Vagina (tissue), 2 donors: ENCODE measurements at places on chromosomes 5 and 9. TPM values are rescaled to one million over a fixed set of nuclear protein-coding genes. Genes with fewer than 3 reads are reported as not detected.

MLANA gene
- total RNA-seq: not detected

DNLZ gene
- 25.0 TPM for total RNA-seq

PCDHGC5 gene
- total RNA-seq: 3.4 TPM

NR2F1-AS1 gene
- total RNA-seq: 22.3 TPM

STKLD1 gene
- not detected for total RNA-seq

TTF1 gene
- total RNA-seq: 4.9 TPM

- H3K4me3 ChIP-seq: peak overlapping the region; percentile 47
- DNase-seq: no peak
- peaks cover 16% of the 10 kb centered on the region for H3K4me1 ChIP-seq
- peaks cover 9% of the 10 kb centered on the region for H3K27me3 ChIP-seq
- no peaks in the 10 kb centered on the region for H3K36me3 ChIP-seq
- no peak overlapping the region for H3K27ac ChIP-seq
Measured at GRCh38 chr5:168291964-168292785, 730 bp downstream of the WWC1 start.

DNA sequence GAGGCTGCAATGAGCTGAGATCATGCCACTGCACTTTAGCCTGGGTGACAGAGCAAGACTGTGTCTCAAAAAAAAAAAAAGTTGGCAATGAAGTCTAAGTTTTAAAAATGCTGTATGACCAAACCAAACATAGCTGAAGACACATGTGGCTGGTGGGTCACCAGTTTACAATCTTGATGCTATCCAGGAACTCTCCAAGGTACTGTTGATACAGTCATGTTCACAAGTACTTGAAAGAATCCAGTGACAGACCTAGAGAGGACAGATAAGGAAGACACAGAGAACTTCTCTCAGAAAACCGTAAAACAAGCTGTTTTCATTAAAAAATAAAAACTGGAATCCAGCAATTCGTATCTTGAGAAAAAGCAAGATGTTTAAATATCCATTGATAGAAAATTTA, 95.7 kb downstream of the ACTBL2 start:
- H3K4me3 ChIP-seq: no peak overlapping the region
- H3K36me3 ChIP-seq: no peaks in the 10 kb centered on the region
- peaks cover 9% of the 10 kb centered on the region for H3K4me1 ChIP-seq
- H3K27me3 ChIP-seq: no peaks in the 10 kb centered on the region
- H3K27ac ChIP-seq: no peak overlapping the region

DNA sequence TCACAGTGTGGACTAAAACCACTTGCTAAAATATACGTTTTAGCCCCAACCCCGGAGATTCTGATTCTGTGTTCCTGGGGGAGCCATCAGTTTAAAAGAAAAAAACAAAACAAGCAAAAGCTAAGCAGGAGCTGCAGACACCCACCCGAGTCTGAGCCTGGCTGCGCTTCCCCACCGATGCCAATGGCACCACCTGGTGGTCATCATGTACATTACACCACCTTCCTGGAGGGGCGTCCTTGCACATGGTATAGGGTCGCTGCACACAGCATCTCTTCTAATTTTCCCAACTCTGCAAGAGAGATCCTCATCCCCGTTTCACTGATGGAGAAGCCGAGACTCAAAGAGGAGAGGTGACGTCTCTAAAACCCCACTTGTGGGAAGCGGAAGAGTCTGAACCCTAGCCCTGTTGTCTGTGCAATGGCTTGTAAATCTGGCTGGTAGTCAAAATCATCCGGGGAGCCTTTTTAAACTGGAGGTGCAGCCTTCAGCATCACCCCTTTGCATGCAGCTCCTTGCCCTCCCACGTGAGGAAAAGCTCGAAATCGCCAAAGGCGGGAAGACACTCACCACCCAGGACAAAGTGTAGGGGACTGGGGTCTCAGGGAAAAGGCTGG, 23.1 kb upstream of the CNOT6 start:
- H3K36me3 ChIP-seq: no peaks in the 10 kb centered on the region
- no peak overlapping the region for H3K27ac ChIP-seq
- no peak for DNase-seq
- no peaks in the 10 kb centered on the region for H3K4me1 ChIP-seq

GRCh38 chr9:92266486-92266885, 27.0 kb downstream of the IARS1 start:
- H3K27ac ChIP-seq: no peak overlapping the region
- H3K27me3 ChIP-seq: no peaks in the 10 kb centered on the region
- H3K4me1 ChIP-seq: no peaks in the 10 kb centered on the region
- peaks cover 97% of the 10 kb centered on the region for H3K36me3 ChIP-seq
- no peak for DNase-seq

DNA sequence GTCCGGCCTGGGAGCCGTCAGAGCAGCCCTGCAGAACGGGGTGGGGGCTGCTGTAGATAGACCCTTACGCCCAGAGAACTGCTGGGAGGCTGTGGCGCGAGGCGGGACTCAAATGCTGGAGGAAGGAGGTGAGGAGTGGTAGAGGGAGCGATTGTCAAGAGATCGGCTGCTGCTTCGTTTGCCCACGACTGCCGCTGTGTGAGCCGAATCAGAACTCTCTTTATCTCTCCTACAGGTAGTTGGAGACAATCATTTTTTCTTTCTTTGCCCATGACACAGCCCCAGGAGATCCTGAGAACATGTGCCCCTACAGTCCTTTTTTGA, 456 bp downstream of the ZNF79 start:
- peaks cover 12% of the 10 kb centered on the region for H3K36me3 ChIP-seq
- no peak for DNase-seq
- peaks cover 43% of the 10 kb centered on the region for H3K4me1 ChIP-seq
- H3K27ac ChIP-seq: peak overlapping the region; percentile 68
- H3K27me3 ChIP-seq: no peaks in the 10 kb centered on the region
- peak overlapping the region; percentile 74 for H3K4me3 ChIP-seq

DNA sequence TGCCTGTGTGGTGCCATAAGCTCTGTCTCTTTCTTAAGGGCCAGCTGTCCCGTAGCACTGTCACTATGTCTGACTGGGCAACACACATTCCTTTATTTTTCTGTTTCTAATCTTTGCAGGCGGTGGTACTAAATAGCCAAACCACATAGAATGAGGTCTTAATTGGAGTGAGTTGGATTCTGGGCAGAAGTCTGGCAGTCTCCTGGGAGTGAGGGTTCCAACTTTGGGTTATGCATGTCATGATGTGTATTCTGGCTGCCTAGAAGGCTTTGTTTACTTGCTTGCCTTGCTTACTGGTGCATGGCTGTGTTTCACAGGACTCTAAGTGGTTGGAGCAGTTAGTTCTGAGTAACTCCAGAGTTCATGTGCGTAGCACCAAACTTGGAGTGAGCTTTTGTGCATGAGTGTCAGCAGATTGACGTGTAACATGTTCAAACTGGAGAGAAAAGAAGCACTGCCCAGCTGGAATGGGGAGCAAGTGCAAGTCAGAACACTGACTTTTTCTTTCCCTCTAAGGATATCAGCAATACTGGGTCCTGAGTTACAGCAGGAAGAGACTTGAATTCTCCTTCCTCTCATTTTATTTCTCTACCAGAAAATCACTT, 185.8 kb downstream of the PCSK1 start:
- H3K4me3 ChIP-seq: no peak overlapping the region
- peak overlapping the region; percentile 12 for H3K27ac ChIP-seq
- H3K4me1 ChIP-seq: peaks cover 15% of the 10 kb centered on the region
- H3K36me3 ChIP-seq: no peaks in the 10 kb centered on the region

GRCh38 chr9:5269249-5269715, 35.2 kb downstream of the RLN2 start:
- H3K27ac ChIP-seq: no peak overlapping the region
- H3K36me3 ChIP-seq: no peaks in the 10 kb centered on the region
- H3K4me3 ChIP-seq: no peak overlapping the region
- H3K4me1 ChIP-seq: no peaks in the 10 kb centered on the region
- H3K27me3 ChIP-seq: no peaks in the 10 kb centered on the region

DNA sequence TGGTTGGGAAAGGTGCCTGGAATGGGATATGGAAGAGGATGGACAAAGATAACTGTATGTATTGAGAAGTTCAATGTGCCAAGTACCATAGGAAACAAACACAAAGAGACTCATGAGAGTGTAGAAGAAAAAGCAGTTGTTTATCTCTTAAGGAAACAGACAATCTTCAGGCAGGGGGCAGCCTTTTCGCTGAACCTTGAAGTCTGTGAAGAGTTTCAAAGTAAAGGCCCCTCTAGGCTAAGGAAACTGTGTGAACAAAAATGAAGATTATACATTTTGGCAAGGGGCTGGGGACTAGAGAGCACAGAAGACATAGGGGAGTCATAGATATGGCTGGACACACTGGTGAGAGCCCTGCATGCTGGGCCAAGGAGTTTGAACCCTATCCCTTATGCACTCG, 27.5 kb upstream of the FRMPD1 start:
- H3K4me3 ChIP-seq: no peak overlapping the region
- H3K27ac ChIP-seq: no peak overlapping the region
- H3K4me1 ChIP-seq: no peaks in the 10 kb centered on the region
- DNase-seq: no peak
- H3K36me3 ChIP-seq: no peaks in the 10 kb centered on the region

DNA sequence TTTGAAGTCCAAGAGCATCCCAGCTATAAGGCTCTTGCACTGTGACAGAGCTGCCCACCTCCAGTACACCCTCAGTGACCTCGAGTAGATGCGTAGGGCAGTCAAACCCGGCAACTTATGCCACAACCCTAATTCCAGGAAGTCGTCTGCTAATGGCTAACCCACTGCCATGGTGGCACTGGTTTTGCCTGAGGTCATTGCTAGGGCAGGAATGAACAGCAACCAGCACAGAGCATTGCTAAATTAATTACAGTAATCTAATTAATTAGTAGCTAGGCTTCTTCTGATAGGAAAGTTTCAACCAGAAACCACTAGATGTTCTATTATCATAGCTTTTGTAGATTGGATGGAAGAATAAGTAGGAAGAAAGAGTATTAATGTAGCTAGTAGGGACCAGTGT, 122.8 kb downstream of the DPYSL3 start:
- no peaks in the 10 kb centered on the region for H3K4me1 ChIP-seq
- no peaks in the 10 kb centered on the region for H3K27me3 ChIP-seq
- no peaks in the 10 kb centered on the region for H3K36me3 ChIP-seq
- no peak for DNase-seq
- no peak overlapping the region for H3K27ac ChIP-seq

GRCh38 chr5:35212122-35212982, 17.9 kb downstream of the PRLR start:
- no peak overlapping the region for H3K4me3 ChIP-seq
- no peak overlapping the region for H3K27ac ChIP-seq
- H3K4me1 ChIP-seq: no peaks in the 10 kb centered on the region
- no peaks in the 10 kb centered on the region for H3K27me3 ChIP-seq

DNA sequence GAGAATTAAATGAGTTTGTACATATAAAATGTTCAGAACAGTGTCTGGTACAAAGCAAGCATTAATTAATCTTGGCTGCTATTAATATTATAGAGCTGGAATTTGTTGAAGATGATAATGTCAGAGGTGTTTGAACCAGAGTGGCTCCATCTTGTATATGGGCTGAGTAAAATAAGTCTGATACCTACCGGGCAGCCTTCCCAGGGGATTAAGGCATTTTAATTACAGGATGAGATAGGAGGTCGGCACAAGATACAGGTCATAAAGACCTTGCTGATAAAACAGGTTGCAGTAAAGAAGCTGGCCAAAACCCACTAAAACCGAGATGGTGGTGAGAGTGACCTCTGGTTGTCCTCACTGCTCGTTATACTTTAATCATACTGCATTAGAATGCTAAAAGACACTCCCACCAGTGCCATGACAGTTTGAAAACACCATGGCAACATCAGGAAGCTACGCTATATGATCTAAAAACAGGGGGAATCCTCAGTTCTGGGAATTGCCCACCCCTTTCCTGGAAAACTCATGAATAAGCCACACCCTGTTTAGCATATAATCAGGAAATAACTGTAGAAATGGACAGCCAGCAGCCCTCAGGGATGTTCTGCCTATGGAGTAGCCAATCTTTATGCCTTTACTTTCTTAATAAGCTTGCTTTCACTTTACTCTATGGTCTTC, 90.2 kb downstream of the PLK2 start:
- no peaks in the 10 kb centered on the region for H3K36me3 ChIP-seq
- no peak overlapping the region for H3K4me3 ChIP-seq
- no peaks in the 10 kb centered on the region for H3K4me1 ChIP-seq
- H3K27me3 ChIP-seq: no peaks in the 10 kb centered on the region
- no peak for DNase-seq

DNA sequence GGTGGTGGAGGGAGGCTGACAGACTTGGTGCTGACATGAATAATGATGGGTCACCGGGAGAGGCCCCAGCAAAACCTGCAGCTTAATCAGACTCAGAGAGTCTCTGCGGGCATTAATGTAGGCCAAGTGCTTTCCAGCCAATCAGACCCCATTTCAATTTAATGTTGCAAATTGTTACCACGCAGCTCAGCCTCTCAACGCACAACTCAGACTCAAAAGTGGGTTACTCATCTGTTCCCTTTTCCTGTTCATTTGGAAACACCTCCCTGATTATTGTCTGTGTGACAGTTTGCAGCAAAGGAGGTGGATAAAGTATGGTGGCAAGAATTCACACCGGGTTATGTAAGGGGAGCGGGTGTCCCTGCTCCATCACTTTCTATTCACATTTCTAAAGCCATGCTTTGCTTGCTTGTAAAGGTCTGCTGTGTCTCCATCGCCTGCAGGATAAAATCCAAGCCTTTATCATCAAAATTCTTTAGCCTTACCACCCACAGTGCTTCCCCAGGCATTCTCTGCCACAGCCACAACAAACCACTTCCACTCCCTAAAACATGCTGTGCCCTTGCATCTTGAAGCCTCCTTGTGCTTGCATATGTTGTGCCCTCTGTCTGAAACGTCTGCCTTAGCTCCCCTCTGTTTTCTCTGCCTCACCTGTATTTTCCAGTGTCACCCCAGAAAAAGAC, 156.5 kb downstream of the ASTN2 start:
- H3K27ac ChIP-seq: no peak overlapping the region
- DNase-seq: no peak
- H3K36me3 ChIP-seq: no peaks in the 10 kb centered on the region
- no peaks in the 10 kb centered on the region for H3K4me1 ChIP-seq

- H3K4me1 ChIP-seq: no peaks in the 10 kb centered on the region
- no peaks in the 10 kb centered on the region for H3K36me3 ChIP-seq
- no peaks in the 10 kb centered on the region for H3K27me3 ChIP-seq
- H3K4me3 ChIP-seq: no peak overlapping the region
- DNase-seq: no peak
Measured at GRCh38 chr5:124816381-124816780, 69.9 kb upstream of the ZNF608 start.

GRCh38 chr5:54526604-54527288, 9.2 kb downstream of the SNX18 start:
- H3K27ac ChIP-seq: no peak overlapping the region
- H3K4me1 ChIP-seq: peaks cover 90% of the 10 kb centered on the region
- no peaks in the 10 kb centered on the region for H3K36me3 ChIP-seq

GRCh38 chr9:128355451-128355850, 15.1 kb downstream of the SLC27A4 start:
- no peaks in the 10 kb centered on the region for H3K4me1 ChIP-seq
- no peak for DNase-seq
- H3K4me3 ChIP-seq: no peak overlapping the region
- no peak overlapping the region for H3K27ac ChIP-seq
- no peaks in the 10 kb centered on the region for H3K27me3 ChIP-seq

DNA sequence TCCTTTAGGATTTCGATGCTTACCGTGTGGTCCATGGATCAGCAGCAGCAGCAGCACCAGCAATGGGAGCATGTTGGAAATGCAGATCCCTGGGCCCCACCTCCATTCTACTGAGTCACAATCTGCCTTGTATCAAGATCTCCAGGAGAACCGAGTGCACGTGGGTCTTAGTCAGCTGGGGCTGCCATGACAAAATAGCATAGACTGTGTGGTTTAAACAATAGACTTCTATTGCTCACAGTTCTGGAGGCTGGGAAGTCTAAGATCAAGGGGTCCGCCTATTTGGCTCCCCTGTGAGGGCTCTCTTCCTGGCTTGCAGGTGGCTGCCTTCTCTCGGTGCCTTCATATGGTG, 1.3 kb upstream of the PROP1 start:
- DNase-seq: no peak
- H3K4me1 ChIP-seq: no peaks in the 10 kb centered on the region
- no peaks in the 10 kb centered on the region for H3K27me3 ChIP-seq
- H3K27ac ChIP-seq: no peak overlapping the region
- H3K4me3 ChIP-seq: no peak overlapping the region
